Psoas muscle (tissue), 8 donors: ENCODE measurements at places on chromosomes 3 and 15.

- DNase-seq, result no peak
These were observed 31.8 kb downstream of the GPR171 start for GRCh38 chr3:151171145-151171757.

DNA sequence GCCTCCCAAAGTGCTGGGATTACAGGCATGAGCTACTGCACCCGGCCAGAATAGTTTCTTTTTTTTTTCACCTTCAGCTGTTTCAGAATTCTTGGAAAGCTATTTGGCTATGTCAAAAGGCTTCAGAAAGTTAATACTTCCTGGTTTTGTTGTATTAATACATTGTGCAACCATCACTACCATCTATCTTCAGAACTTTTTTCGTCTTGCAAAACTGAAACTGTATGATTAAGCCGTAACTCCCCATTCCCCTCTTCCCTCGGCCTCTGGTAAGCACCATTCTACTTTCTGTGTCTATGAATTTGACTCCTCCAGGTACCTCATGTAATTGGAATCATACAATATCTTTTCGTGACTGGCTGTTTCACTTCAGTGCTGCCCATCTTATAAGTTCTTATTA lies 5.2 kb upstream of the NOX5 start:
- no peak for DNase-seq

GRCh38 chr3:61882253-61882652 lies 320.9 kb downstream of the PTPRG start:
- no peak for DNase-seq

DNA sequence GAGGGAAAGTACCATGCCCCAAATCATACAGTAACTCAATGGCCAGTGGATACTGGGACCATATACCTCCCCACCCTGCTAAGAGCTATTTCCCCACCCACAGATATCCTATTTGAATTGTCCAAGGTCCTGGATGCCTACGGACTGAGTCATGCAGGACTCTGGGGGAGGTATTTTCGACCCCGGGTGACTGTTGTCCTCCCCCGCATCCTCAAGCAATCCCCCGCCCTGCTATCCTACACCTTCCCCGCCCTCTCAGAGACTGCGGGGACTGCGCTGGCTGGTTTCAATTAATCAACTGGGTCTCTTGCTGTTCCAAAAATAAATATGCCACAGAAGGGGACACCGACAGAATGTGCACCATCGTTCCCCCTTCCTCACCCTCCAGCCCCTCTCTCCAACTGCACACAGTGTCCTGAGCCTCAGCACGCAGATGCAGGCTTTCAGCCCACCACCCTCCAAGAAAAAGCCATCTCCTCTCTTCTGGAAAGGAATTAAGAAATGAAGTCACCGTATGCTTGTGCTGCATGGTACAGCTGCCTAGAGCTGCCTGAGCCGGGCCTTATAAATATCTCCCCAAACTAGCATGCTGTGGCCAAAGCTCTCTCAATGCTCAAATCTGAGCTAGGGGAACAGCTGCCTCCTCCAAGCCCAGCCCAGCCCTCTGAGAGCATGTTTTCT lies 8.1 kb downstream of the CAV3 start:
- peak; percentile 64 for DNase-seq

DNA sequence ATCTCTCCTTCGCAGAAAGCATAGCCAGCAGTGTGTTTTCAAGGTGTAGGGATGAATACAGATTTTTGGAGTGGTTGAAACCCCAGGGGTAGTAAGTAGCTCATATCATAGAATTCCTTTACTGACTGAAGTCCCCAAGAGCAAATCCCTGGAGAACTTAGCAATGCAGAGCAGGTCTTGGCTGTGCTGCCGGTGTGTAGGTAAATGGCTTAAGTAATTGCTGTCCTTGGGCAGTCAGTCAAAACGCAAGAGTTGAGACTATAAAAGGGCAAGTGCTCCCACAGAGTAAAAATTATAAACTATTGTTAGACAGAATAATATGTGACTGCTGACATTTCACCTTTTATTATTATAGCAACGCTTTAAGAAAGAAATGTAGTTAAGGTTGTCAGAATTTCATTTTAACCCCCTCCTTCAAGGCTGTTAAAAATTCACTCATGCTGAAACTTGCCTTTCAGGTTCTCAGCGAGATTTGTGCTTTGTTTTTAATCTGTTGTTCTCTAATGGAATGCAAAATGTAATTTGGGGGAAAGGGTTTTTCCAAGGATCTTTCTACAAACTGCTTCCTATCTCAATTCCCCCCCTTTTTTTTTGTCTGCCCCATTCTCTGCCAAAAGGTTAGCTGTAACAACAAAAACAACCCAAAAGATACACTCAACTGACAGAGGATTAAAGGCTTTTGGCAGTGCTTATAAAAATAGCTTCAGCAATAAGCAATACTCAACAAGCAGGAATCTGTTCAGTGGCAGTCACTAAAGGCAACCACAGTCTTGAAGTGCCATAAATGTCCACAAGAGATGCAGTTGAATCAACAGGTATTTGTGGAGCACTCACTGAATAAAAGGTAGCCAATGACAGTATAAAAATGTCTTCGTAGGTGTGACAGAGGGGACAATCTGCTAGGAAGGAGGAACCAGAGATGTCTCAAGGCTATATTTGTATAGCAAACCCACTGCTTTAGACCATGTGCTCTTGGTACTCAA lies 105.3 kb downstream of the THRB start:
- no peak for DNase-seq

- no peak for DNase-seq
These were observed 1.8 kb downstream of the ONECUT1 start for GRCh38 chr15:52788099-52788986.

DNA sequence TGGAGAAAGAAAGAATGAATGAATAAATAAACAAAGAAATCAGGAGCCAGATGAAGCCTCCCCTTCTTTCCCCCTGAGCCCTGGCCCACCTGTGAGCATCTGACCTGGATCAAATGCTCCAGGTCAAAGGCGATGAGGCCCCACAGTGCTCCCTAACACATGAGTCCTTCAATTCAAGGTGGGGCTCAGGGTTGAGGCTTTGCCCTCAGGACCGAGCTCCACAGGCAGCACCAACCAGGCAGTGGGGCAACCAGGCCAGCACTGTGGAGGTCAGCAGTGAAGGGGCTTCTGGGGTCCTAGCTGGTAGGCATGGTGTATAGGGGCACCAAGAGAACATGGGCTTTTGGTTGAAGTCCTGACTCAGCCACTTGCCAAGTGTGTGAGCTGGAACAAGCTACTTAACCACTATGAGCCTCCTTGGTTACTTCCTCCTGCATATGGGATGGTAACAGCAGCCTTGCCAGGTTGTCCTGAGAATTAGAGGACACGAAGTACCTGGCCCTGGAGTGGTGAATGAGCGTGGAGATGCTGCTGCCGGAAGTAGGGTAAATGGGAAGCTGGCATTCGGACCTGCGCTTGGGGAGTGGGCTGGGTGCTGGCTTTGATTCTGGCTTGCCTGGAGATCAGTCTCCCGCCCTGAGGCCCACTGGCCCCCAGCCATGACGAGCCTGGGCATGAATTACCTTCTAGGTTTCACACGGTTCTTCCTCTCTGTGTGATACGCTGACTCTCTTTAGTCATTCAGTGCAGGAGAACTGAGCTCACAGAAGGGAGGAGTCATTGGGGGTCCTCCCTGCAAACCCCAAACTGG lies 10.0 kb upstream of the PAQR5 start:
- no peak for DNase-seq

- DNase-seq, result no peak
These were observed 32.8 kb downstream of the TMEM212 start for GRCh38 chr3:171875923-171876412.

GRCh38 chr3:177470197-177470941 lies 273.1 kb upstream of the TBL1XR1 start:
- no peak for DNase-seq

DNA sequence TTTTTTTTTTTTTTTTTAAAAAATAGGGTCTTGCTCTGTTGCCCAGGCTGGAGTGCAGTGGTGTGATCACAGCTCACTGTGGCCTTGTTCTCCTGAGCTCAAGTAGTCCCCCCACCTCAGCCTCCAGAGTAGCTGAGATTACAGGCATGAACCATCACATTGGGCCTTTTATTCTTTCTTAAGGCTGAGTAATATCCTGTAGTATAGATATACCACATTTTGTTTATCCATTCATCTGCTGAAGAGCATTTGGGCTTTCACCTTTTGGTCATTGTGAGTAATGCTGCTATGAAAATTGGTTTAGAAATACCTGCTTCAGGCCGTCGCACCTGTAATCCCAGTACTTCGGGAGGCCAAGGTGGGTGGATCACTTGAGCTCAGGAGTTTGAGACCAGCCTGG lies 42.6 kb downstream of the PAQR5 start:
- no peak for DNase-seq

DNA sequence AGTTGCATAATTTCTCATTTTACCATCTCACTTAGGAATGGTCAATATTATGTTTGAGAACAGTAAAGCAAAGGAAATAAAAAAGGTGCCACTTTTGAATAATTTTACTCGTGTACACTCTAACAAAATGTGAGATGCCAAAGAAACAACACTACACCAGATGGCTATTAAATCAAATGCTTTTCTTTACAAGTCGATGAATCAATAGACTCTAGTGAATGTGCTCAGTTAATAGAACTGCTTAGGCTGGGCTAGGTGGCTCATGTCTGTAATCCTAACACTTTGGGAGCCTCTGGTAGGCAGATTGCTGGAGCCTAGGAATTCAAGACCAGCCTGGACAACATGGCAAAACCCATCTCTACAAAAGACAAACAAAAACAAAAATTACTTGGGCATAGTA lies 87.9 kb downstream of the ZNF609 start:
- no peak for DNase-seq

GRCh38 chr15:68210821-68211655 lies 5.9 kb upstream of the CALML4 start:
- peak; percentile 81 for DNase-seq

DNA sequence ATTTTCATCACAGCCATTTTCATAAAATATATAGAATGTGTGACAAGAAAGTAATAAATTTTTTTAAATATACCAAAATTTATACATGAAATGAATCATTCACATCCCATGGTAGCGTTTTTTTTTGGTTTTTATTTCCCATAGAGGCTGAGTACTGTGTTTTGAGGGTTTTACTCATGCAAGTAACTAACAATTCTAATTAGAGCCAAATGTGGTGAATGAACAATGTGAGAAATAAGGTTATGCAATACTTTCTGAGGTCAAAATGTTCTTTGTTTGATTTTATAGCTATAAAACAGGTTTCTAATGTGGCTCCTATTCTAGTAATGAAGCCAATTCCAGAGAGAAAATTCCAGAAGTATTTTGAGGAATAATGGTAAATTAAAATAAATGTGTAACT lies 386.8 kb downstream of the TBC1D5 start:
- DNase-seq, result no peak

GRCh38 chr15:25624504-25625177 lies 185.8 kb upstream of the UBE3A start:
- peak; percentile 21 for DNase-seq

DNA sequence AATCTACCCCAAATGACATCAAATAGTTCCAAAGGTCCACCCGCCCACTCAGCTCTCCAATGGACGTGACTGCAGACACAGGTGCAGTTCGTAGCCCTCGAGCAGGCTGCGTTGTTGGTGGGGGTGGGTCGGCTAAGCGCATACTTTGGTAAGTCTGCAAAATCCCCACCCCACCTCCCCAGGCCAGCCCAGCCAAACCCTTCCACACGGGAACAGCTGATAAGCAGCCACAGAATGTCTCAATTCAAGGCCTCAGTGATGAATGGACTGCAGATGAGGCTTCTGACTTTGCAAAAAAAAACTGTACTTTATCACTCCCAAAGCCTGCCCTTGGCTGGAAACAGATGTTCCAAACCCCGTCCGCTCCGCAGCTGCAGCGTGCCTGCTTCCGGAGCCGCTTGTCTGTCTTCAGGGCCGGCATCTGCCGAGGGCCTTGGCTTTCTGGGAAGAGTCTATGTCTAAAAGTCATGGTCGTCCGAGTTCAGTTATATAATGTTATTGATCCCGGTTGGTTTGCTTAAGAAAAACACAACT lies 38.2 kb downstream of the PCSK6 start:
- peak; percentile 76 for DNase-seq

GRCh38 chr15:37397266-37398022 lies 297.1 kb upstream of the MEIS2 start:
- no peak for DNase-seq

GRCh38 chr15:78058401-78058935 lies 19.0 kb downstream of the TBC1D2B start:
- DNase-seq, result no peak

GRCh38 chr3:146746190-146746589 lies 141.0 kb upstream of the PLSCR5 start:
- DNase-seq, result no peak

GRCh38 chr3:154615471-154615870 lies 185.5 kb upstream of the GPR149 start:
- no peak for DNase-seq

DNA sequence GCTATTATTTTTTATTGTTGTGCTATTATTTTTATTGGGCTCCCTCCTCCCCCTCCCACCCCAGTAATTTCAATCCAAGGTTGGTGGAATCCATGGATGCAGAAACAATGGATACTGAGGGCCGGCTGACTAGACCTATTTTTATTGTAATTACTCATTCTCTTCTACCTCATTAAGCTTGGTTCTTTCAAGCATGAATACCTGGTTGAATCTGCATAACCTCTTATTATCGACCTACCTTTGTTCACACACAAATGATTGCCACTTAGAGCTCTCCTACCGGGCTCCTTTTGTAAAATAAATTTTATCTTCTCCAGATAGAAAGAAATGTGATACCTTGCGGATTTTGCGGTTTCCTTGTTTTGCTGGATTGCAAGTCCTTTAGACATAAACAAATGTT lies 31.6 kb downstream of the BTD start:
- no peak for DNase-seq

- DNase-seq, result no peak
These were observed 3.4 kb upstream of the AP4E1 start for GRCh38 chr15:50905055-50905454.

GRCh38 chr3:32283304-32283703 lies 44.8 kb downstream of the CMTM8 start:
- DNase-seq, result peak; percentile 64

- no peak for DNase-seq
These were observed 13.1 kb downstream of the WDR82 start for GRCh38 chr3:52265387-52265786.

GRCh38 chr3:124320976-124321375 lies 329.1 kb upstream of the ROPN1 start:
- no peak for DNase-seq

- no peak for DNase-seq
These were observed 368.1 kb upstream of the UBE2E2 start for GRCh38 chr3:22835041-22835440.

- no peak for DNase-seq
These were observed 1.1 kb downstream of the HEG1 start for GRCh38 chr3:125054449-125055329.
